Activated T-helper 1 cell treated with Interleukin-2 at 50 U/mL for 16 hours (primary cell): ENCODE measurements at places on chromosomes 7 and 10.

GRCh38 chr7:19369182-19369581 is 224.0 kb upstream of the FERD3L start:
- DNase-seq = no peak

GRCh38 chr10:118871244-118871865 is 116.6 kb upstream of the CACUL1 start:
- DNase-seq = no peak

- no peak for DNase-seq
These were observed 34.4 kb downstream of the LHFPL3 start for GRCh38 chr7:104362756-104363155.

DNA sequence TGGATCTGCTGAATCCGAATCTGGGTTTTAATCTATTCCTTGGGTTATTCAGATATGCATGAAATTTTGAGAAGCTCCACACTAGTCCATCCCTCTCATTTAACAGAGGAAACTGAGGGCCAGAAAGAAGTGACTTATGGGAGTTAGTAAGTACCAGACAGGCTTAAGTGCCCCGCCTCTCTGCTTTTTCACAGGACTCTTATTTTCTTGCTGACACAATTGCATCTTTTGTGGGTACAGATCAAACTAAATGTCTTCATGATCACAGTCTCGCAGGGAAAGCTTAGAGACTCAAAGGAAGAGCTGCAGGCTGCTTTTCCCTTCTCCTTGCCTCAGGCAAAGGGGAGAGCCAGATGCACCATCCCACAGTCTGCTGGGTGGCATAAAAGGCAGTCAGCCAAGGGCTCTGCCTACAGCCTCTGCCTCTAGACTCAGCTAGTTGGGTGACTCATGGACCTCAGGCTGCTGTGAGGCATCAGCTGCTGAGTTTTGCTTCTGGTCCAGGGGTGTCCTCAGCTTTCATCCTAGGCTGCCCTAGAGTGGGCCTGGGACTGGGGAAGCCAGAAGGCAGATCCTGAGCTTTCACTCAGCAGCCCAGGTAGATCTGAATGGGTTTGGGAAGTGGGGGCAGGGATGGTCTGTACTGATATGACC is 11.6 kb downstream of the GOLGA7B start:
- DNase-seq = no peak

GRCh38 chr7:73892003-73892999 is 31.3 kb downstream of the TMEM270 start:
- no peak for DNase-seq

DNA sequence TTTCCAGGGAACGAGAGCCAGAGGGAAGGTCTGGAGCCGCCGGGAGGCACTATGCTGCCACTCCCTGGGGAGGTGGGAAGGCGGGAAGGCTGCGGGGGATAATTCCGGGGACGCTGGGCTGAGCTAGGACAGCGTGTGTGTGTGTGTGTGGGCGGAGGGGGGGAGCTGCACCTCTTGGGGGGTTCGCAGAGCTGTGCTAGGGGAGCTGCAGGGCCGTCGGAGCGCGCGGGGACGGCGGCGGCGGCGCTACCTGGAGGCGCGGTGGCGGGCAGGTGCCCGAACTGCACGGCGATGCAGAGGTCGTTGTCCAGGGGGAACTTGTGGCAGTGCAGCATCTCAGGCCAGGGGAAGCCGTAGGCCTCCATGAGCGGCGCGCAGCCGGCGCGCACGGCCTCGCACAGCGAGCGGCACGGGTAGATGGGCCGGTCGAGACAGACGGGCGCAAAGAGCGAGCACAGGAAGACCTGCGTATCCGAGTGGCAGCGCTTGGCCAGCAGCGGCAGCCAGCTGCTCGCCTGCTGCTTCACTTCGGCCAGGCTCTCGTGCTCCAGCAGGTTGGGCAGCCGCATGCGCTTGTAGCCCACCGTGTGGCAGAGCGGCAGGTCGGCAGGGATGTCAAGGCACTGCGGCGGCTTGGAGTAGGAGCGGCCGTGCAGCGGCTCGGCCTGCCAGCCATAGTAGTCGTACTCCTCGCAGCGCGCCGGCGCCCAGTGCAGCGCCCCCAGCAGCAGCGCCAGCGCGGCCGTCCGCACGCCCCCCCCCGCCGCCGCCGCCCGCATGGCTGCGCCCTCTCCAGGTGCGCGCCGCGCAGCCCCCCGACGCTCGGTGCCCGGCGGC is 526 bp downstream of the SFRP5 start:
- DNase-seq = no peak

DNA sequence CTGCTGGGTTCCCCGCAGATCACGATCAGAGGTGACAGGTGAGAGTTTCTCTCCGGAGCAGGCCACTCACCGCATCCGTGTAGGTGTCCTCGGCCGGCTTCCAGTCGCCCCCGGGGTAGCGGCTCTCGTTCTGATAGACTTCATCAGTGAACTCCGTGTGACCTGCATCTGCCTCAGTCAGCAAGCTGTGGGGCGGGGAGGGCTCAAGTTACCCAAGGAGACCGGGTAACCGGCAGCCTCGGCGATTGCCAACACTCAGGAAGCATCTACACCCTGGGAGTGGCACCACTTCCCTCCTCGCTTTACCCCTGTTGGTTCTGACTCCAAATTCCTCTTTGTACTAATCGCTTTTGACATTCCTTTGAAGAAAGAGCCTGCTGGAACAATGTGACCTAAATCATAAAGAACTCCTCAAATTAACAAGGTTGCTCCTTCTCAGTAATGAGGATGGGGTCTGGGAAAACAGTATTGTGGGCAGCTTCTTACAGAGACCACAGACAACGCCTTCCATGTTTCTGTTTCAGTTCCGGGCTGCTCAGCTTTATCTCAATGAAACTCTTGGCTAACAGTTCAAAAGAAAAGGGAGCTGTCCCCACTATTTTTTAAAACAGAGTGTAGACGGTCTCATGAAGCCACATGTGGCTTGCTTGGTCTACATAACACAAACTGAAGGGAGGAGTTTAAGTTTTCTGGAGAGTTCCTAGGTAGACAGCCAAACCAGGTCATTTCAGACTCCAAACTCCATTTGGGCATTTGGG is 118.1 kb downstream of the MYOF start:
- no peak for DNase-seq

GRCh38 chr7:35748371-35748770 is 52.5 kb upstream of the SEPTIN7 start:
- no peak for DNase-seq

DNA sequence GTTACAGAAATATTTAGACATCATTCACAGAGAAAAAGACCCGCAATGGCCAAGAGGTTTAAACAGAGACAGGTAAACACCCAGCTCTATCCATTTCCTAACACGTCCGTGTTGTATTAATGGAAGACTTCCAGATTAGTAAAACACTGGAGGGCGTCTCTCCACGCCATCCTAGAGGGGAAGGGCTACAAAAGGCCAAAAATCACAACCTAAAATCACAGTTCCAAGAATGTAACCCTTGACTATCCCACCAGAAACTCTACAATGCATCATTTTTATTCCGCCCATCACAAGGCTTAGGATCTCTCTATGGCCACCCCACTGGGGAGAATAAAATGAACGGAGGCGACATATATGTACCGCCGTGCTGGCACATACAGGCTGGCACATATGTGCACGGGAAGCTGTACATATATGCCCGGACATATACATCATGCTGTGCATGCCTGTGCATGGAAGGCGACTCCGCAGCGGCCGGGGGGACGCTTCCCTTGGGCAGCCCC is 734 bp downstream of the PCLO start:
- DNase-seq = no peak

- DNase-seq = no peak
These were observed 745 bp downstream of the DAGLB start for GRCh38 chr7:6446838-6447580.

DNA sequence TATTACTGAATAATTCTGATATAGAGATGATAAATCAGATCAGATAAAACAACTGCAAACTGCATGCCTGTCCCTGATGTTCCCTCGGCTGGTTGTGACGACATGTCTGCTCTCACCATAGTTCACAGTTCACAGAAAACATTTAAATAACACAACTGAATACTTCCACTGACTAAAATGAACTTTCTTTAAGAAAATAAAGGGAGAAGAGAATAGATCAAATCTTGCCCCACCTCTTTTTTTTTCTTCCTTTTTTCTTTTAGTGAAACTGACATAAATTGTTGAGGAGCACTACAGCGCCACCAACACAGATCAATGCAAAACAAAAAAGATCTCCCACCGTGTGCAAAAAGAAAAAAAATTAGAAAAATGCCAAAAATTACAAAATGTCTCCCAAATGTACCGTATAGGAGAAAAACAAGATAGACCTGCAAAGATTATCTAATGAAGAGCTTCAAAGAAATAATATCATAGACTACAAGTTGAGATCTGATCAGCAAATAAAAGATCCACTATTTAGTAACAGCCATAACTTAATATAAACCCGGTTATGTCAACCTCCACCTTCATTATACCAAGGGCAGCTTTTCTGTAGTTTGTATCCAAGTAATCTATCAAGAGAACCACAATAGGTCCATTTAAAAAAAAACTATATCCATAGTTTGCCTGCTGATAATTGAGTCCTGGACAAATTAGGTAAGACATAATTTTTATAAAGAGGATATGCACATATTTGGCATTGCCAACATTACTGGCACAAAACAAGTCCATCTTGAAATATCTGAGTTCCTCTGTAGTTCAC is 30.7 kb upstream of the EPC1 start:
- DNase-seq = no peak

DNA sequence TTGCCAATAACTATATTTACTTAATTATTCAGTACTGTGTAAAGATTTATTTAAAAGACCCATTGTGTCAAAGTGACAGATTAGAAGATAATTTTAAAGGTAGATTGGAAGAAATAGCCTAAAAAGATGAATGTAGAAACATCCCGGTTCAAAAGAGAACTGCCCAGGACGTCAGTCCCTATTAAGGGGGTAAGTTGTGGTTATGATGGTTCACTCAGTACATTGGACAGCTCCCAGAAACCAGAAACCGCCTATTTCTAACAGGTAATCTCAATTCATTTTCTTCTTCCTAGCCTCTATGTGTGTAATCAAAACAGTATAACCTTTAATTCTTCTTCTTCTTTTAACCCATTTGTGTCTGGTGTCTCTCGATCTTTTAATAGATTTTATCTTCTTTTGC is 1.5 kb upstream of the FERD3L start:
- no peak for DNase-seq

DNA sequence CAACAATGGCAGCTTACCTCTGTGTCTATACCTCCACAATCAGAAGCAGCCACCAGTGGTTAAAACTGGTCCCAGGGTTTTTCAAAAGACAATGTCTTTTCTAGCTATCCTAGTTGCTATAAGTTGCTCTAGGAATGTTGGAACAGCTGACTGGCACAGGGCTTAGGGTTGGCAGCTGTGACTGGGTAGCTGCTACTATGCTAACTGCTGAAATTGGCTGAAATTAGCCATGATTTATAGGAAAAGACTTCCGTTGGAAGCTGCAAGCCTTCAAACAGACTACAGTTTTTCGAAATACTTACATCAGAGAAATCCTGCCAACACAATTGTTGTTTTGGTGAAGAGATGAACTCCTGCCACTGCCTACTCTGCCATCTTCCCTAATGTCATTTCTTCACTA is 102.3 kb downstream of the MKX start:
- no peak for DNase-seq

GRCh38 chr7:118436663-118437062 is 212.2 kb downstream of the ANKRD7 start:
- DNase-seq = no peak

- DNase-seq = no peak
These were observed 34.2 kb downstream of the MTURN start for GRCh38 chr7:30168835-30169573.

DNA sequence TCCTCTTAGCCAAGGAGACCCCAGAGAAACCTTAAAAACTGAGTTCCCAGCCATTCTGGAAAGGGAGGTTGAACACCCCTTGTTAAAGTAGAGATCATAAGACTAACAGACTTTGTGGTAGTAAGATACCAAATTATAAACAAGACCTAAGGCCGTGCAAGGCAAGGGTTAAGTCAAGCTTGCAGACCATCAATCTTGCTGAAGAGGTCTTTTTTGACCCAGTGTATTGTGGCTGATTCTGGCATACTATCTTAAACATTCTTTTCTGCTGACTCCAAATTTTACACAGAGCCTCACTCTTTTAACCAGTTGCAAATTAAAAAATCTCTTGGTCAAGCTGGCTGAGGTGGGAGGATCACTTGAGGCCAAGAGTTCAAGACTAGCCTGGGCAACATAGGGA is 1.2 kb upstream of the TBRG4 start:
- no peak for DNase-seq

DNA sequence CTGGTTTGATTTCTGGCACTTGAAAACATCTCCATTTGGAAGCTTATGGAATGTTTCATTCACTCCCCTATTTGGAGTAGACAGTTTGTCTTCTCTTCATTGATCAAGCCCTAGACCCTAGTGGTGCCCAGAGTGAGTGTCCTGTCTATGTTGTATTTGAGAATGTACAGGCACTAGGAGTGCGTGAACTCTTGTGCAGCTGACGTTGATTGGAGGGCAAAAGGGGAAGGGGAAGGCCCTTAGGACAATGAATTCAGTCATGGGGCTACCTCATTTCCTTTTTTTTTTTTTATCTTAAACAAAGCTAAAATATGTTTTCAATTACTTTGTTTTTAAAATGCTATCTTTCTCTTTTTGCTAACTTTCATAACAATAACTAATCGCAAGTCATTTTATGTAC is 66.5 kb downstream of the ADD3 start:
- no peak for DNase-seq

GRCh38 chr10:132946-133898 is 2.0 kb upstream of the ZMYND11 start:
- no peak for DNase-seq
